Stimulated activated CD4-positive, alpha-beta T cell treated with anti-CD3 and anti-CD28 coated beads, TNF-alpha, amount 100 ng/mL, for 48 hours (primary cell): ENCODE measurements at places on chromosomes 3 and 15.

GRCh38 chr3:185502987-185503386 lies 4.2 kb upstream of the TMEM41A start:
- DNase-seq: no peak

DNA sequence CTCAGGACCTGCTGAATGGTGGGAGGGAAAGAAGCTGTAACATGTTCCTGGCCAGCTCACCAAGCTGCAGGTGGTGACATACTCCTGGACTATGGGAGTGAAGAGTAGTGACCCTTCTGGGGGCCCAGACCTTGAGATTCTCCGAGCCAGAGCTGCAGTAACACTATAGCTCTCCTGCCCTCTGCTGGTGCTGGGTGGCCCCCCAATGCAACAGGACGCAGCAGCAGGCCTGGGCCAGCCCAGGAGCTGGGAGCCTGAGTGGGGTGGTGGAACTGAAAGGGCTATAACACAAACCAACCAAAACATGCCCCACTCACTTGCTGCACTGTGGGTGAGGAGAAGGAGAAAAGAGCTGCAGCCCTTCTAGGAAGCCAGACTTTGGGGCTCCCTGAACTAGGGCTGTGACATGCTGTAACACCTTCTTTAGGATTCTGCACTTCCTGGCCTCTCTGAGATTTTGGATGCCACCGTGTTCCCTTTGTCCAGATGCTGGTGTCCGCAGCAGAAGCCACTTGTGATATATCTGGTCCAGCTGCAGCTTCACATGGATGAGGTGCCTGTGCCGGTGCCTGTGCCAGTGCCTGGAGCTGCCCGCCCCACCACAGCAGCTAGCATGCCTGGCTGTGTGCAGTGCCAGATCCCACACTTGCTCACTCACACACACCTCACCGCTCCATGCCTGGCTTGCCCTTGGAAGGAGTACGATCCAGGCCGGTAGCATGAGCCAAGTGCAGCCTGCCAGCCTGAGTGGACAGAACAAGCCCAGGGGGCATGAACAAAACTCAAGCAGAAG lies 636.8 kb upstream of the KCNMB2 start:
- no peak for DNase-seq

GRCh38 chr3:40615110-40615915 lies 90.6 kb downstream of the ZNF621 start:
- no peak for DNase-seq

DNA sequence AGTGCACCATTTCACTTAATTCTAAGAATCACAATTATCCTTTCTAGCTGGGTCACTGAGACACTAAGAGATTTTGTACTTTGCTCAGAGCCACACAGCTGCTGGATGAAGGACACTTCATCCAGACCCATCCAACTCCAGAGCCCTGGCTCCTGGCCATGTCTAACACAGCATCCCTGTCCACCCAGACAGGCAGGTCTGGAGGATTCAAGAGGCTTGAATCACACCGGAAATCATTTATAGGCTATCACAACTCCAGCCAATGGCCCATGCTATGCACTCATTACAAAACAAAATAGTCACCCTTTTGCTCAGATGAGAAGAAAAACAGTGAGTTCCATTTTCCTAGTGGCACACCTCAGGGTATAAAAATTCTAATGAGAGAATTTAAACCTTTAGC lies 198.2 kb upstream of the LMCD1 start:
- DNase-seq: no peak

DNA sequence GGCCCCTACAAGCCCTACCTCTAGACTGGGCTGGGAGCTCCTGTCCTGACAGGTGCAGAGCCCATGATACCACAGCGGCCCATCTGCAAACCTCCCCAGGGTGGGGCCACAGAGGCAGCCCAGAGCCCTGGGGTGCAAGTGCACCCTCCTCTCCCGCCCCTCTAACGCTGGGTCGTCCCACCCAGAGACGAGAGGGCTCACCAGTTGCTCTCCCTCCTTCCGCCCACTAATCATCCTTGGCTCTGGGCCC lies 742 bp downstream of the TNK2 start:
- DNase-seq: no peak

GRCh38 chr3:112476346-112476745 lies 22.9 kb downstream of the BTLA start:
- DNase-seq: no peak

DNA sequence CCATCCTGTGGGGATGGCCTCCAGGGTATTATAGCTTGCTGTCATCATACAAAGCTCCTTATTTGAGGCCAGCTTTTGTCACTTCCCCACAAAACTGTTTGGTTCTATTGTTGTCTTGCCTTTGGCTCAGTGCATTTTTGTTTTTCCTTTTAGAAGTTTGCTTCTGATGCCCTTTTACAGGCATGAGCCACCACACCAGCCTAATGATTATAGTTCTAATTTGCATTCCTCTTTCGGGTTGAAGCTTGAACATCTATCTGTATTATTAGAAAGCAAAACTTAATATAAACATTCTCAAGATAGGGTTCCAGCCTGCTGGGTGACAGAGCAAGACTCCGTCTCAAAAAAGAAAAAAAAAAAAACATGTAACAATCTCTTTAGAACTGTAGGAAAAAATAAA lies 39.8 kb downstream of the SMARCC1 start:
- no peak for DNase-seq

DNA sequence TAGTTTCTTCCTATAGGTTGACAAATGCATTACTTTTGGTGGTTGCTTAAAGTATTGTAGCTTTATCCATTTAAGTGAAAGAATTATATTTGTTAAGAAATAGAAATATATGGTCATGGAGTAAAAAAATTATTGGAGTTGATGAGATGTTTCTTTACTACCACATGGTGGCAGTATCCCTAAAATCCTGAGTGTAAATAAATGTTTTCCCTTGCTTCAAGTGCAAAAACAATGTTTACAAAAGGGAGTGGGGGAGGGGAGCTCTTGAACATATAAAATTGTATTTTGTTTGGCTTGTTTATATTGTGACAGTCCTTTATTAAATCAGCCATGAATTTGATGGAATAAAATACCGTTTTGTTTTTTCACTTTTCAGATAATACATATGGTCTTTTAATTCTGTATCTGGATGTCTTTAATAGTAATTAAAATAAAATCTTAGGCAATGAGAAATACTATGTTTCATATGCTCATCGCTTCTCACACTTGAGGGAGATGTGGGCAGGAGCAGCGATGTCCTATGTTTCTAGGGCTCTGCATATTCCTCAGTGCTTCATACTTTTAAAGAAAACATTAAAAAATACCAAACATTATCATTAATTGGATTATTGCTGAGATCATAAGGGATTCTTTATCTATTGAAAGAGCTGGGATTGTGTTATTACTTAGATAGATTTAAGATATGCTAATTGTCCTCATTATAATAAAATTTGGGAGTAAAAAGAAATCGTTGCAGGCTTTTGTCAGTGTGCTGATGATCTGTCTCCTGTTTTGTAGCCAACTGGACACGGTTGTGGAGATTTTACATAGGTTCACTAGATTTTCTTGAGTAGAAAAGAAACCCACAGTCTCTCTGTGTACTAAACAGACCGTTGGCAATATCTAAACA lies 349.7 kb downstream of the TUSC7 start:
- DNase-seq: no peak

- no peak for DNase-seq
Measured at GRCh38 chr3:189573004-189573403, 58.2 kb upstream of the TP63 start.

GRCh38 chr3:195550723-195551122 lies 7.6 kb upstream of the PPP1R2 start:
- DNase-seq: no peak

DNA sequence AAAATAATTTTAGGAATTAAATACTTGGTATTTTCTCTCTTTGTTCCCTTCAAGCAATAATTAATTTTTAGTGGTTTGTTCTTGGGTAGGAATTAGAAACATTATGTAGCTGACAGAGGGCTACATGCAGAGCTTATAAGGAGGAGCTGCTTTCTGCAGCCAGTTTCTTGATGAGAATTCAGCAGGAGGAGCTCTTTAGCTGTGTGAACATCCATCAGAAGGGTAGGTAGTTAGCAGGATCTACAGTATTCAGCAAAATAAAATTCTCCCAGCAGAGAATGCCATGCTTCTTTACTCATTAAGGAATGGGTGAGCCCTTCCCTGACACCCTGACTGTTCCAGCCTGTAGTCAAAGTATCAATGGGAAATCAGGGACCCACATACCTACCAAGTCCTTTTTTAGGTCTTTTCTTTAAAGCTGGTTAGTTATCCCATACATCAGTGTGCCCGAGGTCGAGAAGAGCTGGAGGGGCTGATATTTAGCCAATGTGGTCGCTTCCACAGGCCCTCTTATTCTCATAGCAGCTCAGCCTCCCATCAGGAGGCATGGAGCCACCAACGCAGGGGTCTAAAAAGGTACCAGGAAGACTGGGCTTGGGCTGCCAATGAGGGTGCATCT lies 54.0 kb downstream of the KCNAB1 start:
- DNase-seq: no peak

DNA sequence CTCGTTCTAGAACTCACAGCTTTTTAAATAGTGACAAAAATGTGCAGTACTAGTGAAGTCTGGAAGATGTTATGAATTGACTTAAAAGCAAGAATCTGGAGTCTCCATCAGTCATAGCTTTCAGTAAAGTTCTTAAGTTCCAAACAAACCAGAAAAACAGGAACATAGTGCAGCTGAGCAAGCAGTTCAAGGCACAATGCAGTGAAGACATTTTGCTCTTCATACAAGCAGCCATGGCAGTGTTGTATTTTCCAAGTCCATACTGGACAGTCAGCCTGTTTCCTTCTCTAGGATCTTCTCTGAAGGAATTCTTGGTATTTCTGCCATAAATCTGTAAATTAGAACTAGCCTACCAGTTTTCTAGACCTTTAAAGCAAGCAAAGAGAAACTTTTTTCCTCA lies 90.5 kb downstream of the LRRC28 start:
- DNase-seq: no peak

- DNase-seq: no peak
Measured at GRCh38 chr3:58020783-58021071, 12.5 kb downstream of the FLNB start.

- DNase-seq: no peak
Measured at GRCh38 chr3:174859756-174860155, 622 bp downstream of the NAALADL2 start.

- no peak for DNase-seq
Measured at GRCh38 chr3:9346141-9346540, 16.7 kb upstream of the THUMPD3 start.

GRCh38 chr3:168431491-168431890 lies 335.8 kb upstream of the GOLIM4 start:
- DNase-seq: no peak

GRCh38 chr3:194579091-194579606 lies 54.1 kb downstream of the TMEM44 start:
- no peak for DNase-seq

DNA sequence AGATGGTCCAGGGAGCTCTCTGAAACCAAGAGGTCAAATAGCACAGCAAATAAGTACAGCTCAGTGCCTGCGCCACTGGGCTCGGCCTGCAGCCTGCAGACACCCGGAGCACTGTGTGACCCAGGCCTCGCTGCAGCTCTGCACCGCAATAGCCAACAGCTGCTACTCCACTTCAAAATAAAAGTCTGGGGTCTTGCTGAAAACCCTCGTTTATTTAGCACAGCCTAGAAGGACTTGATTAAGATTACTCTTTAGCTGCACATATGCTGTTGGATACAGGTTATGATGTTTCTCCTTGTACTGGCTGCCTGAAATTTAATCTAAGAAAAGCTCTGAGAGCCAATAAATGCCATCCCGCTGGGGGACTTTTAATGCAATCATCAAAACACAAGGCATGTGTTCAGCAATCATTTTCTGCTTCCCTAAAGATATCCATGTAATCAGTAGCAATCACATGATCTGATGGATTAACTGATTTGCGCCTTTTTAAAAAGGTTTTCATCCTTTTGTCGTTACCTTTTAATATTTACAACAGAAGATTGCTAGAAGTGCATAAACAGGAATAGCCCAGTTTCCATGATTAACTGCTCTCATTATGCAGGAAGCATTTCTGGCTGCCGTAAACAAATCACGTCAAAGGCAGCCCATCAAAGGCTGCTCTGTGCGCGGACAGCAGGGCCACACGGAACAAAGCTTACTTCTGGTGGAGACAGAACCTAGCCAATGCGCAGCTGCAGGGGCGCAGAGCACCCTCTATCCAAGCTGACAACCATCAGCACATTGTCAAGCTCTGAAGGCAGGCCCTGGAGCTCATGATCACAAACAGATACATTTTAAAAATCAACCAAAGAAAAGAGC lies 58.8 kb downstream of the CLASP2 start:
- no peak for DNase-seq

DNA sequence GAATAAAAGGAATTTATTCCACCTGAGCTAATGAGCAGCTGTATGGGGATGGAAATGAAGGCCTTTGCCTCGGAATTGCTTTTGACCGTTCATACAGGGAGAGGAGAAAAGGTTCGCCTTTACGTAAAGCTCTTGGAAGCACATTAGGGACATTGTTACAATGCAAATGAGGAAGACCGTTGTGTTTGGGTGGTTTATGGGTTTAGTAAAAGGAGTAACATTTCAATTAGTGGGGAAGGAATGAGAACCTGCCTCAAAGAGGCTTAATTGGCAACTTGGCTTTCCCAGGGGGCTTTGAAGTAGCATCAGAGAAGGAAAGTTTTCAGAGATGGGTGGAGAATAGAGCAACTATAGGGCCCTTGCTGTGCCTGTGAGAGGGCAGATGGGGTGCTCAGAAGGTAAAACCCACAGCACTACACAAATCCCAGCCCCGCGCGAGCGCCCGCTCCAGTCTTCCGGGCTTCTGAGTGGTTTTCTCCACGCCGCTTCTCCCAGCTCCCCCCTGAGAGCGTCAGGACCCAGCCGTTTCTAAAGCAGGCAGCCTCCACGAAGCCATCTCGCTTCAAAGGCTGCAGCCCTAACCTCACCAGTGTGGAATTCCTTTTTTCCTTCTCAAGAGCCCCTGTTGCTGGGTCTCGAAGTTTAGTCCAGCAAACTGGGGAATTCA lies 192.0 kb upstream of the HES1 start:
- DNase-seq: no peak

DNA sequence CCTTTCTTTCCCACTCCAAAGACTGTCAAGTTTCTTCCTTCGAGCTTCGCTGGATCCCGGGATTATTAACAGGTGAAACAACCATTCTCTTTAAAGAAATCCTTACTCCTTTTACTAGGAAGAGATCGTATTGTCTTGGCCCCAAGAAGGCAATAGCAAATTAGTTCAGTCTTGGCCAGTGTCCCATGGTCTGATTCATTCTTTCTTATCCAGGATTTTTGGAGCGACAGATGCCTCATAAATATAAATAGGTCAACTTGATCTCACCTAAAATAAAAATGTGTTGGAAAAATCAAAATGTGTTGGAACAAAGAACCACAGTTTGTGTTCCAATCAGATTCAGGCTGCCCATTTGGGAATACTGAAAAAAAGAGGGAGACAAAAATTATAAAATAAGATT lies 140.1 kb upstream of the TMEM108 start:
- no peak for DNase-seq

- no peak for DNase-seq
Measured at GRCh38 chr3:57006949-57007419, 53.5 kb upstream of the SPATA12 start.

GRCh38 chr3:94173673-94174434 lies 111.0 kb downstream of the NSUN3 start:
- no peak for DNase-seq

GRCh38 chr3:46849045-46849631 lies 14.1 kb downstream of the MYL3 start:
- DNase-seq: no peak

GRCh38 chr3:138950006-138950644 lies 3.1 kb downstream of the FOXL2NB start:
- no peak for DNase-seq

- DNase-seq: no peak
Measured at GRCh38 chr15:100309109-100310040, 32.4 kb downstream of the ADAMTS17 start.
